A549 (cell line): ENCODE measurements at places on chromosomes 5 and 9.
A peak's percentile ranks its signal among the peaks of the same experiment; 100 is the strongest.

DNA sequence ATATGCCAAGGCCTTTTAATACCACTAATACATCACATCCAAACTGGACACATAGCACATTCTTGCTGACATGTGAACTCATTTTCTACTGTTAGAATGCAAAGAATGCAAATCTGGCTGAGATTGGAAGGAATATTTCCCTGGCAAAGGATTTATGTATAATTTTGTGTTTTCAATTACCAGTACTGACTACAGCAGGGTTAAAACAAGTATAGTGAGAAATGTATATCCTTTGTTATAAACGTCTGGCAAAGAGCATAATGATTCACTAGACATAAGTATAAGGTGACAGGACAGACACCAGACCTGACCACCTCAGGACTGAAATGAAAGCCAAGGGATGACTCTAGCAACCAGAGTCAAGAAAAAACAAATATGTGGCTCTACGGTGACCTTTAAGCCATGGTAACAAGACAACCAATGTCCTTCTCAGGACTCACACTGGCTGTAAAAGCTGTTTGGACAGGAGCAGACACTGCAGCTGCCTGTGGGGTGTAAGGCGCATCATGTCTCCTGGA, 95.0 kb downstream of the MRPS27 start:
- DNase-seq, result no peak

- DNase-seq, result no peak
Observed at GRCh38 chr9:79201636-79202035, 370.1 kb upstream of the TLE4 start.

- no peak for DNase-seq
Observed at GRCh38 chr5:81052325-81052724, 92.2 kb downstream of the RASGRF2 start.

DNA sequence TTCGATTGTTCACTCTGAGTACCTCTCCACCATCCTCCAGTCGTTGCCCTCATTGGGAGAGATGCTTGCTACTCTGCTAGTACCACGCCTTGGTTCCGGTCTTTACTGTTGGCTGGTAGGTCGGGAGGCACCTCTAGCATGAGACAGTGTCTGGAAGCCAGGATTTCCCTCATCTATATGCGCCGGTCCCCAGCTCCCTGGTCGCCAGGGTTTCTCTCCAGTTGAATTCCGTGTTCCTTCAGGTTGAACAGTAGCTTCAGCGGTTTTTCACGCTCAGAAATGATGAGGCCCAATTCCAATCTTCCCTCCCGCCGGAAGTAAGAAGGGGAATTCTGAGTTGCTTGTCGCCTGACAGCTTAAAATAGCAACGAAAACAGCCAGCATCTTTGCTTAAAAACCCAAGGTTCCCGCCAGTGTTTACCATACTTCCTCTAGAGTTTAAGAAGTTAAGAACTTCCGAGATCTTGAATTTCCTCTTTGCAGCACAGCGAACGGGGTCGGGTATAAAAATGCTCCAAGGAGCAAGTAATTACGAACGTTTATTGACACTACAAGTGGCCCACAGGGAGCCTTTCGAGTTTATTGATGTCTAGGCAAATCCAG, 1.3 kb upstream of the ST8SIA4 start:
- DNase-seq, result peak; percentile 18

DNA sequence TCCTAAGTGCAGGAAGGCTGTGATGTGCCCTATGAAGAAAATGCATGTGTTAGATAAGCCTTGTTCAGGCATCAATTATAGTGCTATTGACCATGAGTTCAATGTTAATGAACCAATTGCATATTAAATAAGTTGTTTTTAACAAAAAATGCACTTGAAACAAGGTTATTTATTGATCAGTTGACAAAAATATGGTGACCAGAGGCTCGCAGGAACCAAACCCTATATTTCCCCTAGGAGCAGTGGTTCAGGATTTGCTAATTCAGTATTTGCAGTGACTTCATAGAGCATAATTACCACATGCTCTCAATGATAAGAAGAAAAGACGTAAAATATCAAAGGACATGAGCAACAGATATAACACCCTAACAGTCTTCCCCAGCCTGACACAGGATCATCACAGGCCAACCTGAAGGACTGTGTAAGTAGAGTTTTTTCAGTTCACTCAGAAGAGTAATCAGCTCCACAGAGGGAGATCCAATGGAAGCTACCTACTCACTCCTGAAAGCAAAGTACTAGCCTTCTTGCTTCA, 92.3 kb downstream of the SEMA5A start:
- DNase-seq, result no peak

- no peak for DNase-seq
Observed at GRCh38 chr9:71758277-71758676, 10.0 kb downstream of the CEMIP2 start.

- no peak for DNase-seq
Observed at GRCh38 chr5:164060786-164061355, 555.5 kb downstream of the MAT2B start.

DNA sequence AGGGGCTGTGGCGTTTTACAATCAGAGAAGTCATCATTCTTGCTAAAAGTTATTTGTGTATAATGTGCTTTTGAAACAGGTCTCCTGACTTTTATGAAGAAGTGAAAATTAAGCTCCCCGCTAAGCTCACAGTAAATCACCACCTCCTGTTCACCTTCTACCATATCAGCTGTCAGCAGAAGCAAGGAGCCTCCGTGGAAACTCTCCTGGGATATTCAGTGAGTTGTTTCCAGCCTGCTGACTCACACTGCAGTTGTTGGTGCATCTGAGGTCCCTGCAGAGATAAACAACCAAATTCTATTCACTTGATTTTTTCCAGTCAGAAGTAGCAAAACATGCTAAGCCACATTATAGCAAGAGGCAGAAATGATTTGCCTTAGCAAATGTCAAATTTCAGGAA, 156.7 kb downstream of the DOCK8 start:
- no peak for DNase-seq

DNA sequence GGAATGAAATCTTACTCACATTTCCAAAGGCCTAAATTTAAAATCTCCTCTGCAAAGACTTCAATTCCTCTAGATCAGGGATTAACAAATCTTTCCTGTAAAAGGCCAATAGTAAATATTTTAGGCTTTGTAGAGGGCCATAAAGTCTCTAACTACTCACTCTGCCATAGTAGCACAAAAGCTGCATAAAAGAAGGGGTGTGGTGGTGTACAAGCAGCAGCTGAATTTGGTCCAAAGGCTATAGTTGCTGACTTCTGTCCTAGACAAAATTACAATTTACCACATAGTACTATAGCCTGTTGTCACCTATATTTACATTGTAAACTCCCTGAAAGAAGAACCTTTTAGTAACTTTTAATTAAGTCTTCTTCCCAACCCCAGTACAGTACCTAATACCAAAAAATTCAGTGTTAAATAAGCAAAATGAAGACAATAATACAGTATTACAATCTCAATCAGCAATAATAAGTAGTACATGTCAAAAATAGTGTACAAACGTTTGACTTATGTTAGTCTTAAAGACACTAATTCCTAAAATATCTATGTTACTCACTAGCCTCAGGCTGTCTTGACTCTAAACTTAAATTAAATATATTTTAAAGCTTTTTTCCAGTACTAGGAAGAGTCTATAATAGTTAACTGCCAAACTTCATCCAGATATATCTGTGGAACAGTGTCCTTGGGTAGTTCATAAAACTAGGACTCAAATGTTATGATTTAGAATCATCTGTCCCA, 6.9 kb downstream of the CETN3 start:
- DNase-seq, result no peak

DNA sequence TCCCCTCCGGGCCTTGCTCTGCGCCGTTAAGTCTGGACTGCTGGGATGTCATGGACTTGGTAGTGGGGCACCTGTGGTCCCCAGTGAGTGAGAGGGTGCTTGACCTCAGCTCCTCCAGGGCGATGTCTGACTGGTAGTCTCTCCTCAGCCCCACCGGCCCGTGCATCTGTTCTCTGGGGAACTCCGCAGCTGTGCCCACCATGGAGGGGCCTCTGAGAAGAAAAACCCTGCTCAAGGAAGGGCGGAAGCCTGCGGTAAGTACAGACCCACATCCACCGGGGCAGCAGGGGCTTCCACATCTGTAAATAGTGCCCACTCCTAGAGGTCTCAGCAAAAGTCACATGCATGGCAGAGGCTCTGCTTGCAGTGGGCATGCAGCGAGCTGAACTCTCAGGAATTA, 52.6 kb upstream of the GARNL3 start:
- no peak for DNase-seq

DNA sequence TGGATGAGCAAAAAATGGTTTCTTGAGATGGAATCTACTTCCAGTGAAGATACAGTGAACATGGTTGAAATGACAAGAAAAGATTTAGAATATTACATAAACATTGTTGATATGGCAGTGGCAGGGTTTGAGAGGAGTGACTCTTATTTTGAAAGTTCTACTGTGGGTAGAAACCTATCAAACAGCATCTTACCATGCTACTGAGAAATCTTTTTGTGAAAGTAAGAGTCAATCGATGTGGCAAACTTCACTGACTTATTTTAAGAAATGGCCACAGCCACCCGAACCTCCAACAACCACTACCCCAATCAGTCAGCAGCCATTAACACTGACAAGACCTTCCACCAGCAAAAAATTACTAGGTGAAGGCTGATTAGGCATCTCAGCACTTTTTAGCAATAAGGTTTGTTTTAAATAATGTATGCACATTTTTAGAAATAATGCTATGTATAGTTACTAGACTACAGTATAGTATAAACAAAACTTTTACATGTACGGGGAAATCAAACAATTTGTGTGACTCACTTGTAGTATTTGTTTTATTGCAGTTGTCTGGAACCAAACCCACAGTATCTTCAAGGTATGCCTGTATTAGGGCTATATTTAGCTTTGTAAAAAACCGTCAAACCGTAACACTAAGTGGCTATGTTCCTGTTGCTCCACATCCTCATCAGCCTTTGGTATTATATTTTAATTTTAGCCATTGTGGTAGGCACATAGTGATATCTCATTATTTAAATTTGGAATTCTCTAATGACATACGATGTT, 30.6 kb upstream of the ADAMTS6 start:
- DNase-seq, result no peak

GRCh38 chr9:134040781-134041648, 15.7 kb downstream of the BRD3OS start:
- DNase-seq, result no peak

DNA sequence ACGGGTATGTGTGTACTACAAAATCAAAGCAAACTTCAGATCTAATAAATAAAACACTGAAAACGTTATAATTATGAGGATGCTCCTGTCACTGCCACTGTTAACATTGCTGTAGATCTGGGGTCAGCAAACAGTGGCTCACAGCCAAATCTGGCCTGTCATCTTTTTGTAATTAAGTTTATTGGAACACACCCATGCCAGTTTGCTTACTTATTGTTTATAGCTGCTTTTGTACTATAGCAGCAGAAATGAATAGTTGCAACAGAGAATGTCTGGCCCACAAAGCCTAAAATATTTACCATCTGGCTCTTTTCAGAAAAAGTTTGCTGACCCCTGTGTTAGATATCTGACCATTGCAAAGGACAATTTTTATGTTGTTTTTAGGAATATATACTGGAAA, 32.1 kb downstream of the PRRC1 start:
- DNase-seq, result no peak

DNA sequence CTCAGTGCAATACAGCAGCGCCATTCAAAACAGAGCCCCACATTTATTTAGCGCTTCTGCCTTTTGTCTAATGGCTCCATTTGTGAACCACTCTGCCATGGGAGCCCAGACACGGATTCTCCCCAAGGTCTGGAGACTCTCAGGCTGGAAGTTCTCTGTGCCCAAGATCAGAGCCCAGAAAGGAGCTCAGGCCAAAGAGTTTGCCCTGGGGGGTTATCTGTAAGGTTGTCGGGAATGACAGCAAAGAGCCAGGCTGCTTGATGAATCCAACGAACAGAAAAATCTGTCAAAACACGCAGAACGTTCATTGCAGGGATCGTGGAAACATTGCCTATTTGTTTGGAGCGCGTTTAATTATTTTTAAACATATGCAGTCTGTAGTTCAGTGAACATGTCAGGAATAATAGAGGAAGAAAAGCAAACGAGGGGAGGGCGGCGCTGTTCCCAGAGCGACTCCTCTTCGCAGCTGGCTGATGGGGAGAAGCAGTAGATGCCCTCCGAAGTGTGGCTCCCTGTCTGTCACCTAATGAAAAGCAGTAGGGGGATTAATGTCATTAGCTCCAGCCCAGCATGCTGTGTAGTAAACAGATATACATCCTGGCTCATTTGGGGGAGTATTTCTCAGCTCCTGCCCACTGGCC, 464.9 kb upstream of the MPDZ start:
- no peak for DNase-seq

GRCh38 chr5:142690667-142691066, 4.8 kb upstream of the FGF1 start:
- DNase-seq, result no peak

DNA sequence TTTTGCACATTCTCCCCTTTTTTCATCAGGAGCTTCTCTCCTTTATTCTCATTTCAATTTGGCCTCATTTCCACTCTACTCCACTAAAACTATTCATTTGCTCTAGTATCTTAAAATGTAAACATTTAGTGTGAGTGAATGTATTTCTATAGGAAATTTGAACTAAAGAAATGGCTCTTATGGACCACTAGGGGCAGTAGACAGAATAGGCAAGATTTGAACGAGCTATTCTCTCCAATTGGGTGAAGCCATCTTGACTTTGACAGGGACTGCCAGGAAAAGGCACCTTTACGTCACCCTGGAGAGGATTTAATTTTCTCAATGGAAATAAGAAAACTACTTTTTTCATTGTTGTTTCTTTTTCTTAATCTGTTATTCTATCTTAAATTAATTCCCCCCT, 666.3 kb downstream of the DNAH5 start:
- DNase-seq, result no peak

DNA sequence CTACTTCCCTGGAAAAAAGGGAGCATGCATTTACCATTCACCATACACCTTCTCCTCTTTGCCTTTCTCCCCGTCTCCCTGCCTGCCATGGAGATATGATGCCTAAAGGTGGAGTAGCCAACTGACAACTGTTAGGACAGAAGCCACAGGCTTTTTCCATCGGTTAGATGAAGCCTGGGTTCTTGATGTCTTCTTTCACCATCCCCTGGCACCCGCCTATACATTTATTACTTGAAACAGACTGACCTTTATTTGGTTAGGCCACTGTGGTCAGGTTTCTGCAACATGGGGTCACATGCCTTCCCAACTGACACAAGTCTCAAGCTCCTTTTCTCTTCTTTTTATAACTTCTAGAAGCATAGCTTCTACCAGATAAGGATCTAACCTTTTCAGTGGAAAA, 7.1 kb downstream of the LCP2 start:
- no peak for DNase-seq

DNA sequence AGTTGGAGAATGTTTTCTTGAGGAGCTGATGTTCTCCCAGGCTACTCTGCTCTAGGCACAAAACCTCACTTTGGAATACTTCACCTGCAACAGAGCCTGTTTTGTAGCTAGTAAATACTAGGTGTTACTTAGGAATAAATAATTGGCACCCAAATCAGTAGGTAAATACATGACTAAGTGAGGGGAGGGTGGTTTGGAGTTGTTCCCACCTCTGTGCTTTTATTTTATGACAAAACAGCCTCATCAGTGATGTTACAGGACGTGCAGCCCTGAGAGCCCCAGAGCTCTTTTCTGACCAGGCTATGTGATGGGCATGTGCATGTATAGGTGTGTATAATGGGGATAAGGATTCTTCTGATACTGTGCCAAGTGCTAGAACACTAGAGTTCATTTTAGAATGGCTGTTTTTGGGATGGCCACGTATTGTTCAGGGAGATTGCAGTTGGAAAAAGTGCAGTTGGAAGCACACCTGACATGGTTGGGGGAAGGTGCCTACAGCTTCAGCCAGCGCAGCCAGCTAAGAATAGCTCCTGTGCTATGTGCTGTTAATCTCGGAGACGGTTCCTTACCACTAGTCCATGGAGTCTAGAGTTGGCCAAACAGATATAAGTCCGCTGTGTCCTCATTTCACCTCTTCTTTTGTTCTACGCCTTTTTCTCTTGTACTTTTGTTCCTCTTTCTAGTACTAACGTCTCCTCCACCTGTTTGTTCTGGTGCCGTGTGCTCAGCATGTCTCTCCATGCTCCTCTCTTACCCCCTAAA, 284.7 kb downstream of the FANCC start:
- DNase-seq, result no peak
